GM10248 (cell line): ENCODE measurements at places on chromosomes 13 and 19.

DNA sequence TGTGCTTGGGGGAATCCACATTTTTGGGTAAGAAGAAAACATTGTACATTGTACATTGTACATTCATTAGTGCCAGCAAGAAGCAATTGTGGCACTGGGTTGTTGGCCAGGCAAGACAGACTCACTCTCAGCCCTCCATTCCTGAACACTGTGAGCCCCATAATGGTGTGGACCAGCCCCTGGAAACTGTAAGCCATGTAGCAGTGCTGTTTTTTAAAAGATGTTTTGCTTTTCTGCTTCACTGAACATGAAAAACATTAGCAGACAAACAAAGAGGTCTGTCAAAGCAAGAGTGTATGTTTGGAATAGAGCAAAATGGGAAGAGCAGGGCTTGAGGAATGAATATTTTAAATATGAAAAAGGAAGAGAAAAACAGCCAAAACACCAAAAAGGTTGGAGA, 39.1 kb upstream of the IL17D start:
- no peak for DNase-seq

GRCh38 chr19:50349277-50350057, 16.0 kb downstream of the NAPSA start:
- no peak for DNase-seq

DNA sequence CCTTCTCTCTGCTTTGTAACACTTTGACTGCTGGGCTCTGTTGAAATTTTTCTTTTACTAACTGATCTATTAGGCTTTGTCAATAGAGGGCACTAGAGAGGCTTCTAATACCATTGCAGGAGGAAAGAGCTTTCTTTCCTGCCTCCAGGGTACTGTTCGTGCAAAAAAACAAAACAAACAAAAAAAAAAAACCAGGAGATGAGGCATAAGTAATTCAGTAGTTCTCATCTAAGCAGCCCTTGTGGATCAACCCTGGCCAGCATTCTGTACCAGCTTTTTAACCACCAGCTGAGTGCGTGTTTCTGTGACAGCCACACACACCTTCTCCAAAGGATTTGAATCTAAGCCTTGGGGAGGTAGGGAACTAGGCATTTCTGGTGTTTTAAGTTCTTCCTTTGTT, 1707.6 kb upstream of the SLC10A2 start:
- DNase-seq = no peak

DNA sequence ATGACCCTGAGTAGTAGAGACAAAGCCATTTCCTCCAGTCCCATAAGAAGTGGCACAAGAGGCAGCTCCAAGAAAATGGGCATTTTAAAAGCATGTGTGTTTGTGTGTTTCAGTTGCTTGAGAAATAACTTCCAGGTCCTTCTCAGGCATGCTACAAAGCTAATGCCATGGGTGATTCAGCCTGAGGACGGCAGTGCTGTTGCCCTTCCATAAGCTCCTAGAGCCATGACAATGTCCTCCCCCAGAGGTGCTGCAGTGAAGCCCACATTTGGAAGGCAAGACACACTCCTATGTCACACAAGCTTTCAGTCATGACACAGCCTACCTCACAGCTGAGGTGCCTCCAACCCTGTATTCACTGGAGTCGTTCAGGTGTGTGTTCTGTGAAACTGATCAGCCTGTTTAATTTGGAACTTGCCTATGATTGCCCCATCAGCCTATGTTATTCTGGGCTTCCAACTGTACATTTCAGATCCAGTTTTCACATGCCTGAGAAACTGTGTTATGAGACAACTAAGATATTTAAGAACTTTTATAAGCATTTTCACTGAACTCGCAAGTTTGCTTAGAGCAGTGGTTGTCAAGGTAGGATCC, 213.6 kb downstream of the FOXO1 start:
- DNase-seq = no peak

DNA sequence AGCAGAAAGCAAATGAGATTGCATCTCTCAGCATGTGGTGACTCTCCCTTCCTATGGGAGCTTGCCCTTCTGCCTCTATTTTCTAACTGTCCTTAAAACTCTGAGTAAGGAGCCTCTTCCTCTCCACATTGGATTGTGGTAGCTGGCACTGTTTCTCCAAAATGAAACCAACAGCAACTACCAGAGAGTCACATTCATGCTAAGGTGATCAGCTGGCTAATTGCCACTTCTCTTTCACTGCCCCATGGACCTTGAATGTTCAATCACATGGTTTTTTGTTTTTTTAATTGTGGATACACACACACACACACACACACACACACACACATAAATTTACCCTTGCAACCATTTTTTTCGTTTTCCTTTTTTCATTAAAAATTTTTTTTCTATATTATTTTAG, 154.7 kb upstream of the TSC22D1 start:
- DNase-seq = no peak

- no peak for DNase-seq
These were observed at the start of gene NCR1 for GRCh38 chr19:54905803-54906511. NCR1 (plus strand) TSS chr19:54906148; CDS start chr19:54906188, 40 bp downstream.

DNA sequence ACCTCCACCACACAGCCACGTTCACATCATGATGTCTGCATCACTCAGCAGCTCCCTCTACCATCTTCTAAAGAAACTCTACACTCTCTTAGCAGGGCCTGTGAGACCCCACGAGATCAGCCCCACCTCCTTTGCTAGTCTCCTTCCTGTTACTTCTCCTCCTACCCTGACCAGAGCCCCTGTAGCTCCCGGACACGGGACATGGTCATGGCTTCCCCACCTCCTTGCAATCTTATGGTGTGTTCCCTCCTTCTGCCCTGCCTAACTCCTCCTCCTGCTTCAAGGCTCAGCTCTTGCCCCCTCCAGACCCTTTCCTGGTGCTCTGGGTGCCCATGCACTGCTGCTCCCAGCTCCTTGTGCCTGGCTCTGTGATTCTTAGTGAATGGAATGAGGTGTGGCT, 8.1 kb upstream of the MRPS31 start:
- no peak for DNase-seq

DNA sequence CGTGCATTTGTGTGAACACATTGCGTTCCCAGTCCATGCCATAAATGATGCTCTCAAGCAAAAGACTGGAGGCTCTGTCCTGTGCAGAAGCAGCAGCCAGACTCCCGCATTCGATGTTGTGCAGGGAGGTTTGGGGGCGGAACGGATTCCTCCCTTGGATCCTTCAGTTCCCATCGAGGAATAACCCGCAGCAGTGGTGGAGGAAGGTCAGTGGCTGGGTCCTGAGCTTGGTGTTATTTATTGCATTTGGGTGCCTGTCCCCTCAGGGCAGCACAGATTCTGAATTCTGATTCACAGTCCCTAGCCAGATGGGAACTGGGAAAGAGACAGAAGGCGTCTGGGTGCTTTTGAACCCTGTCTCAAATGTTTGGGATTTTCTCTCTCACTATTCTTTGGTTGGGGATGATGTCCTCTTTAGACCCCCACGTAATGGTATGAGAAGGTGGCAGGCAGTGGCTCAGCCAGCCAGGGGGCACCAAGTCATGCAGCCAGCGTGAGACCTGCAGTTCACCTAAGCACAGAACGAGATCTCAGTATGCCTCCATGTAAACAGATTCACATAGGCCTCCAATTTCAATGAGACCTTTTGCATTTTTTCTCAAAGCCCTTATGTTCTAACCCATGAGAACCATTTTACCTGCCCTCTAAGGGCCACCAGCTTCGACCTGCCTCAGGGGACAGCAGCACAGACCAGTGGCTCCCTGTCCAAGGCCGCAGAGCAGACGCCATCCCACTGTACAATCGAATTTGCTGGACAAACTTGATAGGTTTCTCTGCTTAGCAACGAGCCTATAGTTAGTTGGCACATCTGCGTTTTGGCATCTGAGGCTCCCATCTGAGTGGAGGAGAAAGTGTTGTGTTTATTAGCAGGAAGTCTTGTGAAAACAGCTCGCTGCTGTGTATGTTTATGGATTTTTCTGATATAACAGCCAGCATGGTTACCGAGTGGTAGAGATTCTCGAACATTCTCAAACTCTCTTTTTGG, 17.8 kb downstream of the KCTD15 start:
- DNase-seq = no peak

- no peak for DNase-seq
These were observed 148.7 kb downstream of the ZNF536 start for GRCh38 chr19:30520735-30521479.

GRCh38 chr19:23531231-23531790, 136.0 kb upstream of the ZNF91 start:
- DNase-seq = no peak

- peak; percentile 20 for DNase-seq
These were observed 371.3 kb downstream of the COG6 start for GRCh38 chr13:40026741-40027140.

DNA sequence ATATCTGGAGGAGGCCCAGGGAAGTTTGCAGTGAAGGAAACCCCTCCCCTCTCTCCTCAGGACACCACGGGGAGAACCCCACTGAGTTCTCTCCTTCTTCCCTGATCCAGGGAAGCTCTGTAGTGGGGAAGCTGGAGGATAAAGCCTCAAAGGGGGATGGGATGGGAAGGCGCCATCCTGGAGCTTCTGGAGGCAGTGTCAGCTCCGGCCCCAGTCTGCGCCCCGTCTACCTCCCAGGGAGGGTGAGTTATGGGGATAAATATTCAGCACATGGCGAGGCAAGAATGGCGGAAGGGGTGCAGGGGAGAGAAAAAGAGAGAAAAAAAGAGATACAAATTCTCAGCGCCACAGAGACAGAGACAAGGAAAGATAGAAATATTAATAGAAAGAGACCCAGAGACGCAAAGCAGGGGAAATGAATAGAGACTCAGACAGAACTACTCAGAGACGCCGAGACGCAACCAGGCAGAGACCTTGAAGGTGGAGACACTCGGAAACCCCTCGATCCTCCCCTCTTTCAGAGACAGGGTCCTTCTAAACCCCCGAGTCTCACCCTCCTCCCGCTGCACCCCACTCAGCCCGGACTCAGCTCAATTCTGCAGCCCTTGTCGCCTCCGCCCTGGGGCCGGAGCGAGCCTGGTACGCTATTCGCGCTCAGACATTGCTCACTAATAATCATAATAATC, 23.6 kb downstream of the OLFM2 start:
- DNase-seq = no peak

- DNase-seq = no peak
These were observed 22.8 kb downstream of the ZNF20 start for GRCh38 chr19:12117201-12117970.

DNA sequence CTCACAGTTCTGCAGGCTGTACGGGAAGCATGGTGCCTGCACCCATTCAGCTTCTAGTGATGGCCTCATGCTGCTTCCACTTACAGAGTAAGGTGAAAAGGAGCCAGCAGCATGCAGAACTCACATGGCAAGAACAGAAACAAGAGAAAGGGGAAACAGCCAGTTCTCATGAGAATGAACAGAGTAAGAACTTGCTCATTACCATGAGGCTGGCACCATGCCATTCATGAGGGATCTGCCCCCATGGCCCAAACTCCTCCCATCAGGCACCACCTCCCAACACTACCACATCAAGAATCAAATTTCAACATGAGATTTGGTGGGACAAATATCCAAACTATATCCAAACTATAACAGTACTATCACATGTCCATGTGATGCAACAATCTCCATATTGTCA, 72.1 kb downstream of the KATNAL1 start:
- DNase-seq = no peak

DNA sequence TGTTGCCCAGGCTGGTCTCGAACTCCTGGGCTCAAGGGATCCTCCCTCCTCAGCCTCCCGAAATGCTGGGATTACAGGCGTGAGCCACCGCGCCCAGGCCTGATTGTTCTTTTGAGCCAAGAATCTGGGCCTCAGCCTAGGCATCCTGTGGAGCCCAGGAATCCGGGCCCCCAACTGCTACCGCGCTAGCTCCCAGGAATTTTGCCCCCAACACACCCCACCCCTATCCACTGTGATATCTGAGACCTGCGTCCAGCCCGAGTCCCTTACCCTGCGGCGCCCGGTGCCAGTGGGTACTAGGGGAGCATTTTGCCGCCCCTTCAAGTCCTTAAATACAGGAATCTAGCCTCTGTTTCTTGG, 838 bp upstream of the MYADM start:
- DNase-seq = no peak

DNA sequence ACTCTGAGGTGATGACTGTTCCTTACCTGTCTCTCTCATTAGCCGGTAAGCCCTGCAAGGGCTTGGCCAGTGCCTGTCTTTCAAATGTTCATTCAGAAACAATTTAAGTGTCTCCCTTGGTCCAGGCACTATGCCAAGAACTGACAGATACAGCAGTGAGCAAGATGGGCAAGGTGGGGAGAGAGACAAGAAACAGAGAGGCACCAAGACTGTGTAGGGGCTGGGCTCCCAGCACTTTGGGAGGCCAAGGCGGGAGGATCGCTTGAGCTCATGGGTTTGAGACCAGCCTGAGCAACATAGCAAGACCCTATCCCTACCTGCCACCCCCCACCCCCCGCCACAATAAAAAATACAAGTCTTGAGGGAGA, 1.3 kb upstream of the CCNE1 start:
- DNase-seq = no peak

- no peak for DNase-seq
These were observed 53.0 kb upstream of the FBXL3 start for GRCh38 chr13:77079902-77080413.
